Activated CD8-positive, alpha-beta memory T cell treated with anti-CD3 and anti-CD28 coated beads for 48 hours (primary cell): ENCODE measurements at places on chromosomes 4 and X.

GRCh38 chrX:63718010-63718694 lies 66.9 kb downstream of the ARHGEF9 start:
- no peak for DNase-seq

DNA sequence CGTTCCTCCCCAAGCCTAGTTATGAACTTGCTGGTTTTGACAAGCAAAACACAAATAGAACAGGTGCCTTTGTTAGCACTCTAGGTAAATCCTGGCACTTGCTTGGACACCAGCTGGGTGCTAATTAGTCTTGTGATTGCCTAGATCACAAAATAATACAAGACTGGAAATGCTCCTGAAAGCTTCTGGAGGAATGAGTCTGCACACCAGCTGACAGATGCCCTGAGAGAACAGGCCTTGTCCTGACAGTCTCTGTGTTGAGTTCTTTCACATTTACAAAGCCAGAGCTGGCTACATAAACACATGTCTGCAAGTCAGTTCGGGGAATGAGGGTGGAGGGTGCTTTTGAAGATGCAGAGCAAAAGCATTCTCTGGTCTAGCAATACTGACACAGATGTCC lies 93.8 kb downstream of the ELOVL6 start:
- DNase-seq = no peak

DNA sequence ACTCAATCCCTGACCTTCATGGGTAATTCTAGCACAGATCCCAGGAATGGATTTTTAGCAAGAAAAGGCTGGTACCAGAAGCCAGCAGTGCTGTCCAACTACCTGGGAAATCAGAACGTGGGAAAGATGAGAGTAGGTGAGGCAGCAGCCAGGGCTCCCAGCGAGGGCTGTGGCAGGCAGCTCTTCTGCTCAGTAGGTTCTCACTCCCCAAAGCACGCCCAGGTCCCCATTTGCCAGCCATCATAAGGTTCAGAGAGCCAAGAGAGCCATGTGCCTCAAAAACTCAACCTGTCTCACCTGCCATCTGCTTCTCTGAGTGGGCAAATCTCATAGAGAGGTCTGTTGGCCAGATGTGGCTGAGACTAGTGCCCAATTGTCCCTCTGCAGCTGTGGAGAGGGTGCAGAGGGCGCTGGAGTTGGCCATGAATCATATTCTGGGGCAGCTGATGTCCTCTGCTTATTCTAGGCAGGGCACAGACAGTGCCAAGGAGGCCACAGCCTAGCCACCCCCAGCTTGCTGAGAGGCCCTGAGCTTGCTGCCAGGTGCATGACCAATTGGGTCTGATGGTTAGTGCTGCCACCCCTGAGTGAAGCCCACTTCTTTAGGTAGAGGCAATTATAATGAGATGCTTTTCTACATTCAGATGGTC lies 81.7 kb upstream of the GATB start:
- DNase-seq = no peak

DNA sequence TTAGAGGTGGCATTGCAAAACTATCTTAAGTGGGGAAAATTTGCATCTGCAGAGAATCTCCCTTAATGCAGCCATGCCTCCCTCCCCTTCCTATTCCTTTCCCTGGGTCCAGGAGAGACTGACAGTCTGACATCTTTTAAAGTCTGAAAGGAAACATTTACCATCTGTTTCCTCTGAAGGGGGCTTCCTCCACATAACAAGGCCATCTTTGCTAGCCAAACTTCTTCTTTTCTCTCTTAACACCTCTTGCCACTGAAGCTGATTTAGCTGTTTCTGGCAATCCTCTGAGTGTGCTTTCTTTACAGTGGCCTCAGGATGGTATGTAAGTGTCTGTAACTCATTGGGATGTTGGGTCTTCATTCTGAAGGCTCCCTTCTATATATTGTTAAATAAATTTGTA lies 34.6 kb upstream of the AADAT start:
- DNase-seq = no peak

- no peak for DNase-seq
Observed at GRCh38 chr4:8575457-8575856, 4.7 kb upstream of the GPR78 start.

DNA sequence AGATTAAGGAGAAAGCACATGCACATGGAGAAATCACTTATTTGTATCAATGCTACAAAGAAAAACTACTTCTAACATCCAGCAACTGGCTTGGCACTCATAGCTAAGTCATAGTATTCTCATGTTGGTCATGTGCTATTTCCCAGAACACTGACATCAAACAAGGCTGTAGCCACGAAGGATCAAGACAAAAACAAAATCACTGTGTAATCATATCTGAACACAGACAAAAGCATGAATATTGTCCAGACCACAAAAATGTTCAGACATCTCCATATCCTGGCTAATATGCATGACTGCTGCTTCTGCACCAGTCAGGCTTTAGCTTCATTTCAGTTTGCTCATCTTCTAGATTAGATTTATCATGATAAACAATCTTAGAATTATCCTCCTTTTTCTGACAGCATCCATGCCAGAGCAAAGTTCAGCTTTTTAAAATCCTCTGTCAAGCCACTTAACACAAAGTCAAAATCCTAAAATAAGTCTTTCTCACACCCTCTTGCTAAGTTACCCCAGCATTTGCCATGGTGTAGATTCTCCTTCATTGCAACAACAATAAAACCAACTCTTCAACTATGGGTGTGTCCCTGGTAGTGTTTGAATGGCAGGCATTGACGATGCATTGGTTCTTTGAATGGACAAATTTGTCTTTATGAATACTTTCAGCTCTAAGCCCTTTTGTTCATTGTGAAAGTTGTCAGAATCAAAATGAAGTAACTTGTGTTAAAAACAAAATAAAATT lies 39.1 kb upstream of the NPFFR2 start:
- DNase-seq = no peak

DNA sequence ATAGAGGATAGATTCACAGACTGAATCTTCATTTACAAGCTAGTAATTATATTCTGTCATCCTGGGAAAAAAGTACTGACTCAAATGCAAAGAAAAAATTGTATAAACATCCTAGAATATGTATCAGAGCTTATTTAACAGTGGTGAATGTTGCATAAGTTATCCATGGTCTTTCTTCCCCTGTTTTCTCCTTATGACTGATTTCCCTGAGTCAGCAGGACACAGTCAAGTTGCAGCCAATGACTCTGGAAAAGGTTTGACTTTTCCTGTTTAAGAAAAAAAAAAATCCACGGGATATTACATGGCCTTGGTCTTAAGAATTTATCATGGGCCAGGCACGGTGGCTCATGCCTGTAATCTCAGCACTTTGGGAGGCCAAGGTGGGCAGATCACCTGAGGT lies 36.5 kb downstream of the INPP4B start:
- no peak for DNase-seq
